ENCODE measurements at places on chromosomes 4 and X. TPM values are rescaled to one million over a fixed set of nuclear protein-coding genes. Genes with fewer than 3 reads are reported as not detected.
A peak's percentile ranks its signal among the peaks of the same experiment; 100 is the strongest.

DNA sequence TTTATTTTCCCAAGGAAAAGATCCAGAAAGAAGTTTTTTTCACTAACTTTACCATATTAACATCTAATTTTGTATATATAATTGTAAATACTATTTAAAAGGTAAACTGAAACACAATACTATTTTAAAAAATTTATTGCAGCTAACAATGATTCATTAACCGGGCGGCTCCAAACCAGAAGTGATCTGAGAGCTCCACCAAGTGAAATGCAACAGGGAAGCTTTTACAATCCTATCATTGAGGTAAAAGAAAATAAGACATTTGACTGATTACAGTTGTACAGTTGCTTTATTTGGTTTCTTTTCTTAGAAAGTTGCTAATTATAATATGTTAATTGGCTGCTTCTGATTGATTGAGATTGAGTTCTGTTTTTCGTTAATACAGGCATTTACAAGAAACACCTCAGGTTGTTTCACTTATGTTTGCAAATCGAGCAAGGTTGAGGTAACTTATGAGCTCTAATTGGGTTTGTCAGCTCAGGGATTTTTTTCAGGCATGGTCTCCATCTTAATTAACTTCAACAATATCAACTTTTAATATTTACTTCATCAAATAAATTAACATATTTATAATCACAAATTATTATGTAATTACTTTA, 220.2 kb upstream of the UGT8 start:
- H3K27ac ChIP-seq, result no peak overlapping the region
- no peak for DNase-seq
- no peak overlapping the region for H3K4me3 ChIP-seq

GRCh38 chr4:1052231-1052671, 40.8 kb downstream of the FGFRL1 start:
- DNase-seq, result peak; percentile 42
- no peak overlapping the region for H3K4me3 ChIP-seq
- no peaks in the 10 kb centered on the region for H3K36me3 ChIP-seq
- H3K4me1 ChIP-seq, result no peaks in the 10 kb centered on the region
- no peaks in the 10 kb centered on the region for H3K27me3 ChIP-seq

DNA sequence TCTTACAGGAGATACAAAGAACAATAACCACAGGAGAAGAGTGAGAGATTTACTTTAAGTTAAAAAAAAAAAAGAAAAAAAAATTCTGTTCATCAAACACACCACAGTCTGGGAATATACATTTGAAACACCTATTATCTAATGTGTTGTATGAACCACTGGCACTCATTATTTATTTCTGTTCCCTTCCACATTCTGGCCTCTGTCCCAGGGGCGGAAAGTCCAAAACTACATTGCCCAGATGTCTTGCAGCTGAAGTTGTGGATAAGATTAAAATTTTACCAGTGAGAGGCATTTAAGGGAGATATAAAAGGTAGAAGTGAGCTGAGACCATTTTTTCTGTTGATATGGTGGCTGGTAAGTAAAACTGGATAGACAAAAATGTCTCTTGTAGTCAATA, 56.2 kb downstream of the SCLT1 start:
- no peaks in the 10 kb centered on the region for H3K4me1 ChIP-seq
- no peak overlapping the region for H3K4me3 ChIP-seq
- DNase-seq, result no peak
- no peak overlapping the region for H3K27ac ChIP-seq
- H3K36me3 ChIP-seq, result no peaks in the 10 kb centered on the region
- no peaks in the 10 kb centered on the region for H3K27me3 ChIP-seq

GRCh38 chr4:76544725-76545124, 109.7 kb downstream of the SHROOM3 start:
- H3K4me3 ChIP-seq, result no peak overlapping the region
- no peaks in the 10 kb centered on the region for H3K27me3 ChIP-seq
- H3K4me1 ChIP-seq, result no peaks in the 10 kb centered on the region
- DNase-seq, result no peak
- no peaks in the 10 kb centered on the region for H3K36me3 ChIP-seq

DNA sequence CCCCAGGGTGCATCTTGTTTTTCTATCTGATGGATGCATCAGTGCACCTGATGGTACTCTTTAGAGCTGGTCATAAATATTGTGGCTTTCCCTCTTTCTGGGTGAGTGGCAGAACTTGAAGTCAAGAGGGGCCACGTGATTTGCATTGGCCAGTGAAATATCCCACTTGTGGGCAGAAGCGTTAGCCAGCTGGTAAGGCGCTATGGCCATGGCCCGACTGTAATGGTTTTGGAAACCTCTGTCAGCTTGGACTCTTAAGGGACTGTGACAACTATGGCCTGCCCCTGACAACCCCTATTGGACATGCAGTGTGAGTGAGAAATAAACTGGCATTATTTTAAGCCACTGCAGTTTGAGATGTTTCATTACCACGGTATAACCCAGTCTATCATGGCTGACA, 72.8 kb downstream of the SEL1L3 start:
- no peaks in the 10 kb centered on the region for H3K4me1 ChIP-seq
- no peaks in the 10 kb centered on the region for H3K36me3 ChIP-seq
- no peak overlapping the region for H3K27ac ChIP-seq
- no peak overlapping the region for H3K4me3 ChIP-seq
- no peaks in the 10 kb centered on the region for H3K27me3 ChIP-seq
- no peak for DNase-seq

GRCh38 chr4:82790060-82790660, 8.4 kb downstream of the SCD5 start:
- no peak overlapping the region for H3K4me3 ChIP-seq
- DNase-seq, result no peak

GRCh38 chr4:16205298-16206164, 20.7 kb downstream of the TAPT1 start:
- H3K36me3 ChIP-seq, result peaks cover 2% of the 10 kb centered on the region
- H3K27ac ChIP-seq, result no peak overlapping the region
- DNase-seq, result no peak
- no peaks in the 10 kb centered on the region for H3K4me1 ChIP-seq
- H3K4me3 ChIP-seq, result no peak overlapping the region
- H3K27me3 ChIP-seq, result no peaks in the 10 kb centered on the region

PAGE2B gene
- not detected for polyA plus RNA-seq

SHISA3 gene
- 3.6 TPM for polyA plus RNA-seq

CPZ gene
- 0.82 TPM for polyA plus RNA-seq

LRAT gene
- polyA plus RNA-seq, result not detected

NALF2 gene
- polyA plus RNA-seq, result not detected

UGT2B10 gene
- polyA plus RNA-seq, result not detected

PRR32 gene
- polyA plus RNA-seq, result not detected

HSD17B13 gene
- polyA plus RNA-seq, result 0.05 TPM

SCML1 gene
- 14.1 TPM for polyA plus RNA-seq

F8A3 gene
- polyA plus RNA-seq, result 1.7 TPM

All from aorta (tissue), 5 donors.